ENCODE measurements at places on chromosomes 6 and 20. TPM values are rescaled to one million over a fixed set of nuclear protein-coding genes. Genes with fewer than 3 reads are reported as not detected.

HMGCLL1 gene
- total RNA-seq, result 0.11 TPM

MROH8 gene
- 0.89 TPM for total RNA-seq

ARMC2 gene
- total RNA-seq, result 4.6 TPM

HTR1E gene
- 0.09 TPM for total RNA-seq

RSPH4A gene
- 0.57 TPM for total RNA-seq

TGM3 gene
- total RNA-seq, result 0.07 TPM

COL9A1 gene
- 14.4 TPM for total RNA-seq

DDO gene
- not detected for total RNA-seq
